ENCODE measurements at places on chromosomes 6 and 20.

GRCh38 chr6:11989386-11989785, 22.7 kb upstream of the HIVEP1 start:
- no peak for DNase-seq

DNA sequence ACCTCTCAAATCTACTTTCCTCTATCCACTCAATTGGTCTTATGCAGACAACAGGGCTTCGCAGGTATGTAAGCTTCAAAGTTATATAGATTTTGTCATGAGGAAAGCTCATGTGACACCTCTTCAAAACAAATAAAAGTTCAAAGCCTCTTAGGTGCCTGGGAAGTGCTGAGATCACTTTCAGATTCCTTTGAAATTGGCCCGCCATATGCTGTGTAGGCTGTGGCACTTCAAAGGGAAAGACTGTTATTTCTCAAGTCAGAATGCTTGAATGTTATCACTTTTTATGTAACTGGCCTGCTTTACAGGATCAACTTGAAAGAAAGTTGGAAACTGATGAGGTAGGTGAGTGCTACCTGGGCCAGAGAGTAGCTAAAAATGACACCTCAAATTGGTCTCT, 67.1 kb upstream of the GFRAL start:
- no peak for DNase-seq

- no peak for DNase-seq
Observed at GRCh38 chr20:38337561-38338140, 8.6 kb upstream of the LBP start.

DNA sequence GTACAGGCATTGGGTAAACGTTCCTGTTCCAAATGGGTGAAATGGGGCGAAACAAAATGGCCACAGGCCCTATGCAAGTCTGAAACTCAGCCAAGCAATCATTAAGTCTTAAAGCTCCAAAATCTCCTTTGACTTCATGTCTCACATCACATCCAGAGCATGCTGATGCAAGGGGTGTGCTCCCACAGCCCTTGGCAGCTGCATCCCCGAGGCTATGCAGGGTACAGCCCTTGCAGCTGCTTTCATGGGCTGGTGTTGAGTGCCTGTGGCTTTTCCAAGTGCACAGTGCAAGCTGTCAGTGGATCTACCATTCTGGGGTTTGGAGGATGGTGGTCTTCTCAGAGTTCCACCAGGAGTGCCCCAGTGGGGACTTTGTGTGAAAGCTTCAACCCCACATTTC, 270.0 kb upstream of the CDYL start:
- no peak for DNase-seq

- no peak for DNase-seq
Observed at GRCh38 chr6:83368577-83368976, 62.3 kb downstream of the ME1 start.

GRCh38 chr6:11964729-11965335, 47.3 kb upstream of the HIVEP1 start:
- DNase-seq: no peak

DNA sequence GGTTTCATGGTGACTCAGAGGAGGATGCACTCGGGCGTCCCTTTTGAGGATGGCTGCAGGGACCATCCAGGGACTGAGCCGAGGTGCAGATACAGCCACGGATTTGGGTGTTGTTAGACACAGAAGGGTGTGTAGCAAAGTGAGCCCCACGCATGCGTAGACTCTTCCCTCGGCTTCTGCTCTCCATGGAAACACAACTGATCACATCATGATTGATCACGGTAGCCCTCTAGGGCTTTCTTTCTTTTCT, 606 bp upstream of the ULBP1 start:
- peak; percentile 16 for DNase-seq

DNA sequence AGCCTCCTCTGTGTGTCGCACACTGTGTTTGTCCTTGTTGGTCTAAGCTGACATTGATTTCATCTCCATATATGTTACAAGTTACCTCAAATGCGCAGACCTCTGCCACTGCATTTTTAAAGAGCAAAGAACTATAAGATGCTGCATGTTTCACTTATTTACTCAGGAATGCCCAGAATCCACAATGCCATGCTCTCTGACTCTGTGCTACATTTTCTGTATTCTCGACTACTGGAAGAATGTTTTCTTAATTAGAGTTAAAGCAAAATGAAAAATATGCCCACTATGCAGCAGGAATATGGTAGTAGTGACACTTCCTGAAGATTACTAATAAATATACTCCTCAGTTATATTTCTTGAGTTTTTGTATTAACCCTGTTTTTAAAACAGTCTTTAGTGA, 296.4 kb downstream of the HACE1 start:
- no peak for DNase-seq

DNA sequence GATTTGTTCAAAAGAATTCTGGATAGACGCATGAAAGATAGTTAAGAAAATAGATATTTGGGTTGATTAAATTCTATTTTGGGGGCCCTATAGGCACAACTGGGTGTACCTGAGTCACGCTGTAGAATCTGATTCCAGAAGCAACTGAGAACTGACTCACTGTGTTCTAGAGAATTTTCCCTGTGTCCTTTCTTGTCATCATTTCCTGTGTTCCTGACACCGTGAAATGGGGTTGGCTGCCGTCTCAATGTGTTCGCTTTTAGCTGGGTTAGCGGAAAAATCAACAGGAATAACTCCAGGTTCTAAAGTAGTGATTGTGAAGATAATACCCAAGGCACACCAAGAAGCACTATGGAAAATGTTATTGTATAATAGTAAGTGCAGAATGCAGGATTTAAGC, 5.0 kb downstream of the GCNT2 start:
- DNase-seq: no peak

DNA sequence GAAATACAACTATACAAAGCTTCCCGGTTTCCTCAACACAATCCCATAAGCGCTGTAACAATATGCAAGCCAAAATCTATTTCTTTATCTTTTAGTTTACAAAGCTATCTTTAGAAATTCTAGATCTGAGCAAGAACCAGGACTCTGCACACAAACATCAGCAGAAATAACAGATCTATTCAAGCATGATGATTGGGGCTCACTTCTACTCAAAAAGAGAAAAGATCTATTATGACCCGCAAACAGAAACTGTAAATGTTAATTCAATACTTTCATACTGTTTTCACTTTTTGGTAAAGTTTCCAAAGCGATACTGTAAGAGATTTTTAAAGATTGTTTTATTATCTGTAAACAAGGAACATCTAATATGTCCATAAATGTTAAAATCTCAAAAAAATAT, 86.6 kb downstream of the SESN1 start:
- DNase-seq: no peak

DNA sequence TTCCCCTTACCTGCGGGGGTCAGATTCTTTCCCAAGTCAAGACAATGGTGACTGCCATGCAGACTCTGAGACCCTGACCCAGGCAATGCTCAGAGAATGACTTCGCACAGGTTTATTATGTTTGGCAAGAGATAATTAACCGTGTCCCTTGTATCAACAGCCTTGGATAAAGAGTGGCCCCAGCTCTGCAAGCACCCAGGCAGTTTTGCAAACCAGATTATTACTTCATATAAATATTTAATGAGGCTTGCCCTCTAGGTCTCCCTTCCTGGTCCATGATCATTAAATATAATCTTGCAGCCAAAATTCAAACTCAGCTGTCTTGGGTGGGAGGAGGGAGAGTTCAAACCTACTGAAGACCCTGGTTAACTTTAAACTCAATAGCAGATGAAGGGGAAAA, 156.5 kb downstream of the ANKRD60 start:
- no peak for DNase-seq

GRCh38 chr20:44759595-44759994, 13.9 kb downstream of the KCNK15 start:
- no peak for DNase-seq

DNA sequence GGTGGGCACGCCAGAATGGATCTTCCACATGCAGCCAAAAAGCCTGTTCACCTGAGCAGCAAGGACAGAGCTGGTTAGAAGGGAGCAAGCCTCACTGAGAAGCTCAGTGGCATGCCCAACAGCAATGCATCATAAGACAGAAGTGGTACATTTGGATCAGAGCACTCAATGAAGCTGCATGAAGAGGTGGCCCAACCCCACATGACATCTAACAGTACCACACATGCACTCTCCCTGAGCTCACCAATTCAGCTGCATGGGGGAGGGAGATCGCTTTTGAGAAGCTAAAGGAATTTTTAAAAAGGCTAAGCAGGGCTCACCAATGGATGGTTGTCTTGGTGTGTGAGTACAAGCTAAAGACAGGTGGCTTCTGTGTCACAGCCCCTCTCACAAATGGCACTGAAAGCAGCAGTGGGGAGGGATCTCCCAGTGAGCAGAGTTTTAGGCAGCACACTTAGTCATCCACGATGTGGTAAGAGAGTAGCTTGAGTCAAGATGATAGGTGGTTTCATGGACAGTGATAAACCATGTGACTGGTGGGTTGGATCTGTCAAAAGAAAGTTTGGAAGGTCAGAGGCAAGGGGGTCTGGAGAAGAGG, 166.6 kb upstream of the TAB2 start:
- DNase-seq: no peak

- DNase-seq: no peak
Observed at GRCh38 chr6:143333081-143333480, 117.4 kb downstream of the ADAT2 start.

DNA sequence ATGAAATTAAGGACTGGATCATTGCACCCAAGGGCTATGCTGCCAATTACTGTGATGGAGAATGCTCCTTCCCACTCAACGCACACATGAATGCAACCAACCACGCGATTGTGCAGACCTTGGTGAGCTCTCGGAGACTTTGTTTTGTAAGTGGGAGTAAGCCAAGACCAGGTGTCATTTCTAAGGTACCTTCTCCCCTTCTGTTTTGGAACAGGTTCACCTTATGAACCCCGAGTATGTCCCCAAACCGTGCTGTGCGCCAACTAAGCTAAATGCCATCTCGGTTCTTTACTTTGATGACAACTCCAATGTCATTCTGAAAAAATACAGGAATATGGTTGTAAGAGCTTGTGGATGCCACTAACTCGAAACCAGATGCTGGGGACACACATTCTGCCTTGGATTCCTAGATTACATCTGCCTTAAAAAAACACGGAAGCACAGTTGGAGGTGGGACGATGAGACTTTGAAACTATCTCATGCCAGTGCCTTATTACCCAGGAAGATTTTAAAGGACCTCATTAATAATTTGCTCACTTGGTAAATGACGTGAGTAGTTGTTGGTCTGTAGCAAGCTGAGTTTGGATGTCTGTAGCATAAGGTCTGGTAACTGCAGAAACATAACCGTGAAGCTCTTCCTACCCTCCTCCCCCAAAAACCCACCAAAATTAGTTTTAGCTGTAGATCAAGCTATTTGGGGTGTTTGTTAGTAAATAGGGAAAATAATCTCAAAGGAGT, 30.4 kb downstream of the TXNDC5 start:
- DNase-seq: no peak

DNA sequence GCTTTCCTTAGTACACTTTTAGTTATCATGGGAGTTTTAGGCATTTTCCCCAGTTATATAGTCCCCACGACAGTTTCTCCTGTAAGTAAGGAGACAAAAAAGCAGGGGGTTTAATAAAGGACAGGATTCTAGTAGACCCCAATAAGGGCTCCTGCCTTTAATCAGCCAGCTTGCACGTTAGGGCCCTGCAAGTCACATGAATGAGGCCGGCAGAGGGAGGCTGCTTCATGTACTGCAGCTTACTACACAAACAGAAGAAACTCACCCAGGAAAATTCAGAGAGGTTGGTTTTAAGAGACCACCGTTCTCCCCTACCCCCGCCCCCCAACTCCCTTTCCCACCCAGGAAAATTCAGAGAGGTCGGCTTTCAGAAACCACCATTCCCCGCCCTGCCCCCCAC, 229.7 kb upstream of the MOCS1 start:
- no peak for DNase-seq

DNA sequence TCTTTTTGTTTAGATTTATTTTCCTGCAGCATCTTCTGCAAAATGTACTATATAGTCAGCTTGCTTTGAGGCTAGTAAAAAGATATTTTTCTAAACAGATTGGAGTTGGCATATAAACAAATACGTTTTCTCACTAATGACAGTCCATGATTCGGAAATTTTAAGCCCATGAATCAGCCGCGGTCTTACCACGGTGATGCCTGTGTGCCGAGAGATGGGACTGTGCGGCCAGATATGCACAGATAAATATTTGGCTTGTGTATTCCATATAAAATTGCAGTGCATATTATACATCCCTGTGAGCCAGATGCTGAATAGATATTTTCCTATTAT, 3.2 kb downstream of the FOXC1 start:
- no peak for DNase-seq

- DNase-seq: no peak
Observed at GRCh38 chr20:63135411-63135810, 80.5 kb downstream of the YTHDF1 start.

- peak; percentile 17 for DNase-seq
Observed at GRCh38 chr20:62122654-62123449, 577 bp downstream of the LSM14B start.
